Smooth muscle cell of the pulmonary artery (primary cell): ENCODE measurements at places on chromosomes 2 and 18. TPM values are rescaled to one million over a fixed set of nuclear protein-coding genes. Genes with fewer than 3 reads are reported as not detected.

Gene PMAIP1
- total RNA-seq = 2.1 and 4.4 TPM in 2 replicates

Gene SKOR2
- total RNA-seq = not detected in 2 replicates

Gene ZRANB3
- total RNA-seq = 6.3 and 7.9 TPM in 2 replicates

Gene UGT1A10
- total RNA-seq = 0.10 and 0.13 TPM in 2 replicates

Gene SERPINB7
- total RNA-seq = 0.07 and 0.46 TPM in 2 replicates

Gene ST8SIA3
- not detected in 2 replicates for total RNA-seq

Gene UGT1A4
- total RNA-seq = not detected in 2 replicates

Gene NYAP2
- not detected in 2 replicates for total RNA-seq

Gene NR4A2
- 0.40 and 8.5 TPM in 2 replicates for total RNA-seq

Gene NT5DC4
- total RNA-seq = 0.33 TPM in 1 of 2 replicates, not detected in the other

Gene FAHD2B
- 3.7 and 7.4 TPM in 2 replicates for total RNA-seq

Gene GREB1L
- 0.85 and 1.0 TPM in 2 replicates for total RNA-seq
